ENCODE measurements at places on chromosomes 7 and 10.

GRCh38 chr7:51067258-51067657 lies 249.4 kb downstream of the COBL start:
- DNase-seq = no peak

- DNase-seq = no peak
Measured at GRCh38 chr7:137020351-137020750, 151.9 kb downstream of the CHRM2 start.

GRCh38 chr10:113957013-113957412 lies 86.7 kb upstream of the ADRB1 start:
- DNase-seq = no peak

DNA sequence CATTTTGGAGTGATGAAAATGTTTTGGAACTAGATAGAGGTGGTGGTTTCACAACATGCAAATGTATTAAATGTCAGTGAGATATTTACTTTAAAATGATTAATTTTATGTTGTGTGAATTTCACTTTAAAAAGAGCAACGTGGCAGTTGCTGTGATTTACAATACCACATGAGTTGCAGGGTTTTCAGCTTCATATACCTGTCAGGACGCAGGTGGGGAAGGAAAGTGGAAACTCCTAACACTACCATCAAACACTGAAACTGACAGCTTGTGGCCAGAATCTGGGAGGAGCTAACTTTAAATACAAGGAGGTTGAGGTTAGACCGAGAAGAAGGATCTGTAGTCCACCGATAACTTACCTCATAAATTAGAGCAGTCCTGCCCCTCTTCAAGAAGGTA lies 168.9 kb upstream of the TMEM72 start:
- no peak for DNase-seq

GRCh38 chr7:26667514-26668133 lies 196.8 kb downstream of the SKAP2 start:
- DNase-seq = no peak

DNA sequence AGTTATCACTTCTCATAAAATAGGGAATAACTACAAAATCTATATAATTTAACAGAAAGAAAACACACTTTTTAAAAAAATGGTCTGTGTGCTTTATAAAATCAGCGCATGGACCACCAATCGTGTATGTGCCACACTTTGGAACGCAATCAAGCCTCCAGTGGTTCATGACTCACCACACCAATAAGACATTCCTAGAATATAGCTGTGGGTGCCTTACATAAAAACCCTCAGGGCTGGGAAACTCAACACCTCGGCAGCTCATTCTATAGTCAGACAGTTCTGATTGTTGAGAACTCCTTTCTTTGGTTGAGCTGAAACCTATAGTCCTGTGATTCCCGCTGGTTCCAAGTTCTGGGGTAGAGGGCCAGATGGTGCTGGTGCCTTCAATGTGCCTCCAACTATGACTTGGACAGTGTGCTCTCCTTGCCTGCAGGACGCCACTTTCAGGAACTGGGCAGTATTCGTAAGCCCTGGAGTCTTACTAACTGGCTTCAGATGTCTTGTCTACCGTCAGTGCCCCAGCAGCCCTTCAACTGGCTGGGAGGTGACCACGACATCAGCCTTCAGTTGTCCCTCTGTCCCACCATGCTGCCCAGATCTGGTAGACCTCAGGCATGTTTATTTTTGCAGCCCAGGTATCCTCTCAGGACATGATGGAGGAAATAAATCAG lies 135.7 kb upstream of the GDF10 start:
- DNase-seq = no peak

- no peak for DNase-seq
Measured at GRCh38 chr7:82325416-82325815, 118.2 kb downstream of the CACNA2D1 start.

DNA sequence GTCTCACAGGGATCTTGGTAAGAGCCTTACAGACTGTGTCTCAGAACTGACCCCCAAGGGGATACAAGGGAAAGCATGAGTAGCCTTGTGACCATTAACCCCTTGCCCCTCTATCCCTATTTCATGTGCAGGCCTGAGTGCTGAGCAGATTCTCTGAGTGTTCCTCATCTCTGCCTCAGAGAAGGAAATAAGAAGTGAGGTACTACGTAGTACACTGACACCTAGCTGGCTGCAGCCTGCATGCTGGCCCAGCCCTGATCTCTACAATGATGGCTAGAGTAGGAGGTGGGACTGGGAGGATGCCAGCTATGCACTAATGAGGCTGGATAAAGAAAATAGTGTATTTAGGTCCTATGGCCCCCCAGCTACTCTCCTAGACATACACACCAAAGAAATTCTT lies 174.9 kb upstream of the HPS1 start:
- DNase-seq = no peak

DNA sequence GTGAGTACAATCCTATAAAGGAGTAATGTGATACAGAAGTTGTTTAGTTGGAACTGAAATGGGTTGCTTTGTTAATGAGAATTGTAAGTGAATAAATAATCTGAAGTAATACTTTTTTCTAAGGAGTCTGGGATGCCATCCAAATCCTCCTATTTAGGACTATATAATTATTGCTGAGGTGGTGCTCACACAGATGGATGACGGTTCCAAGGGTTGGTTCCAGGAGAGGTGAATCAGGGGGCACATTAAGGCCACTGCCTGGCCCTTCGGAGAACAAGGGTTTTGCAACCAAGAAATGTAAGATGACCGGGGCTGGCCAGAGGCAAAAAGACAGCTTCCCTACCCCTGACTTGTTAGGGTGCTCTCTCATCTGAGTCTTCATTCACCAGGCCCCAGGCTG lies 352.7 kb downstream of the PHTF2 start:
- no peak for DNase-seq

DNA sequence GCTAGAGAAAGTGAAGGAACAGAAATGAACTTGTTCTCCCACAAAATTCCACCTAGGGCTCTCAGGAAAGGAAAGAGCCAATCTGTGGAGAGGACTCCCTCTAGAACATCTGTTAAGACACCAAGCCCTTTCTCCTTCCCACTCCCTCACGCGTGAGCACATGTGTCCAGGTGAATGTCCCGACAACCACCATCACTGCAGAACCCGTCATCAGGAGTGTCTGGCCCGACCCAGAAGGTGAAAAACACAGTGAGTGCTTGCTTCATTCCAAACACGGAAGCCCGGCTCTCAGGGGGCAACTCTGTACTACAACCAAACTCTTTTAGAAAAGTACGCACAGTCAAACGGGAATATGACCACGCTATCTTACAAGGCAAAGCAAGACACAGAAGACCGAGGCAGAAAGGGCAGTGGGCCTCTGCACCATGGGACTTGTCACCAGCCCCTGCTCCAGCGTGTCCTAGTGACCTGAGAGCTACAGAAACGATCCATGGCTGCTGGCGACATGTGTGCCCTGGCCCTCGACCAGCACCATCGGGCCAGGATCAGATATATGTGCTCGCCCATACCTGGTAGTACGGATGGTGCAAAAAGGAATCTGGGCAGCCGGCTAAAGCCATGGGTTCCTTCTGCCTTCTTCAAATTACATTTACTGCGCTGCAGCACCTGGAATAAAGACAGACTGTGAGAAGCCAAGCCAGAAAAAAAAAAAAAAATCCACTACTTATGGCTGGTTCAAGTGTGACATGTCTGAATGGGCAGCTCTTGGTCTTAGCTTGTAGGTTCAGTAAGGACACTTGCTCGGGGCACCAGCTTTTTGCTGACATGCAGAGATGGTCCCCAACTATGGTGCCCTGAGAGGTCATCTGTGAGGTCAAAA lies 50.8 kb downstream of the GRB10 start:
- no peak for DNase-seq

DNA sequence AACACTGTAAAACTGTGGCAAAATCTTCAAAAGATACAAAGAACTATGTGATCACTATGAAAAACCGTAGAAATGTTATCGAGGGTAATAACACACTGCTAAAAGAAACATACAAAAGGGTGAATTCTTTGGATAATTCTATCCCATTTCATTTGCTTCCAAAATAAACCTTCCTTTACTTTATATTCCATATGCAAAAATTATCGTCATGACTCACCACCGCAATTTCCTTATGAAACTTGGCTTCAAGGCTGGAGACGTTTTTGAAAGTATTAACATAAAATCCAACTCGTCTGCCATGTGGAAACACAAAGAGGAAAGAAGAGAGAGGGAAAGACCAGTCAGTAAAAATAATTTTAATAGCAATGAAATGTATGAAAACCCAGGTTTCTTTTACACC lies 165.2 kb downstream of the AMPH start:
- no peak for DNase-seq

DNA sequence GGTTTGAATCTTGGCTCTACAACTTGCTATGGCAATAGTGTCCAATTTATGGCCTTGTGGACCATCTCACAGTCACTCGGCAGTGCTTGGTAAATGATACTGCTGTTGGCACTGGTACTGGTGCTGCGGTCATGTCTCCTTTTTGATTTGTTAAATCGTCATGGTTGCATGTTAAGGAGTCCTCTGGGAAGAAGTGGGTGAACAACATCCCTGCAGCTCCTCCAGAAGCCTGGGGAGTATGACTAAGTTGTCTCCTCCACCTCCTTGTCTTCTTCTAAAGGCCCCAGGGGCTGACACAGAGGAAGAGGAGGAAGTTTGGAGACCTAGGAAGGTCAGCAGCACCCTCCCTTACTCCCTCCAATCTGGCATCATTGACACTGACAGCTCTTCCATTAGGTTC lies 8.5 kb downstream of the ITPRIP start:
- no peak for DNase-seq

GRCh38 chr10:5896208-5897052 lies 6.4 kb downstream of the FBH1 start:
- no peak for DNase-seq

GRCh38 chr7:16816824-16817223 lies 12.0 kb upstream of the AGR2 start:
- DNase-seq = no peak

- no peak for DNase-seq
Measured at GRCh38 chr10:104288355-104288754, 19.4 kb downstream of the GSTO2 start.

DNA sequence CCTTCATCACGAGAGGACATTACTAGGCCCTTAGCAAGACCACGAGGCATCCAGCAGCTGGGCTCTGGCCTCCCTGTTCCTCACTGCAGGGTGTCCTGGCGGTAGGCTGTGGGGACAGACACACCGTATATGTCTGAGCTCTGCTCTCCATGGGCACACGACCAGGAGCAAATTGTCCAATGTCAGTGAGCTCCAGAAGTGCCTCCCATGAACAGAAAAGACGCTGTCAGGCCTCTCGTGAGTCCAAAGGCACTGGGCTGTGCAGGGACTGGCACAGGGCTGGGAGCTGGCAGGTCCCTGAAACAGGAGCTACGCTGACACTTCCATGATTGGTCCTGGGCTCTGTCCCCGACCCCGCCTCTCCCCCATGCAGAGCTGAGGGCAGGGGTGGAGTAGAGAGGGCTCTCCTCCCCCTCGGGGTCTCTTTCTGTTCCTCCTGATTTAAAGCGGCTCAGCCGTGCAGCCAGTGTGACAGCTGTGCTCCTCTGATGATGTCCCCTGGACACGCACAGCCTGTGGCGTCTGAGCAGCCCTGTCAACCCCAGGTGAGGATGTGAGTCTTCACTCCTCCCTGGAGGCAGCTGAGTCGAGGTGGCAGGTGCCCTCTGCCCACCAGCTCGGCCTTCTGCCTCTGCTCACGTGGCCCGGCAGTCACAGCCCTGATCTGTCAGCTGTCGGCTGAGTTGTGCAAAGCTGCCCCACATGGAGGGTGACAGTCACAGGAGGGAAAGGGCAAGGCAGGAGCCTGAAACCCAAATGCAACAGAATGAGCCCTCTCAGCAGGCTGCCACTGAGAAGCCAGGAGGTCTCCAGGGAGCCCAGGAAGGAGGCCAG lies 13.0 kb downstream of the ANTXRL start:
- DNase-seq = no peak

- no peak for DNase-seq
Measured at GRCh38 chr10:10528563-10528910, 489.1 kb upstream of the CELF2 start.

DNA sequence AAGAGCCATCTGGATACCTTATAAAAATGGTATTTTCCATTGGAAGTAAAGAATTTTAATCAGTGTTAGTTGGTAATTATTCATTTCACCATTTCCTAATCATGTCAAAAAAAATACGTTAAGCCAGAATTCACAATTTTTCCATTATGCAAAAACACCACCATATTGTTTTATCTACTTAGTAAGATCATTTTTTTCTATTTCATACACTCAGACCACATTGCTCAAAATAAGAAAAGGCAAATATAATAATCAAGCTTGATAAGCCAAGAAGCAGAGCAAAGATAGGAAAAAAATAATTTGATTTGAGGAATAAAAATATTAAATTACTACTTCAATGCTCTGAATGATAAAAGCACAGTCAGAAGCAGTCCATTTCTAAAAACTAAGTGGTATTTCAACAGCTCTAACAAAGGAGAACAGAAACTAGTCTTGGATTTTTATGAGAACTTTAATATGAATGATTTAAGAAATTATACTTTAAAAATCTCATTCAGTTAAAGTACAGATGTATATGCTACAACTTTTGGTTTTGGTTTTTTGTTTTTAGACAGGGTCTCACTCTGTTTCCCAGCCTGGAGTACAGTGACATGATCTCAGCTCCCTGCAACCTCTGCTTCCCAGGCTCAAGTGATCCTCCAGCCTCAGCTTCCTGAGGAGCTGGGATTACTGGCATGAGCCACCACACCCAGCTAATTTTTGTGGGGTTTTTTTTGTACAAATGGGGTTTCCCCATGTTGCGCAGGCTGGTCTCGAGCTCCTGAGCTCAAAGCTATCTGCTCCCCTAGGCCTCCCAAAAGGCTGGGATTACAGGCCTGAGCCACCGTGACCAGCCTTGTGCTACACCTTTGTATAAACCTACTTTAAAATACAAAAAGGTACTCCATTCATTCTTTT lies 46.6 kb downstream of the LRRN3 start:
- no peak for DNase-seq

Measured in stimulated activated CD8-positive, alpha-beta memory T cell treated with anti-CD3 and anti-CD28 coated beads, Interleukin-7, amount 100 ng/mL, for 1 hour (primary cell).